ENCODE measurements at places on chromosomes 16 and 17. TPM values are rescaled to one million over a fixed set of nuclear protein-coding genes. Genes with fewer than 3 reads are reported as not detected.

DNA sequence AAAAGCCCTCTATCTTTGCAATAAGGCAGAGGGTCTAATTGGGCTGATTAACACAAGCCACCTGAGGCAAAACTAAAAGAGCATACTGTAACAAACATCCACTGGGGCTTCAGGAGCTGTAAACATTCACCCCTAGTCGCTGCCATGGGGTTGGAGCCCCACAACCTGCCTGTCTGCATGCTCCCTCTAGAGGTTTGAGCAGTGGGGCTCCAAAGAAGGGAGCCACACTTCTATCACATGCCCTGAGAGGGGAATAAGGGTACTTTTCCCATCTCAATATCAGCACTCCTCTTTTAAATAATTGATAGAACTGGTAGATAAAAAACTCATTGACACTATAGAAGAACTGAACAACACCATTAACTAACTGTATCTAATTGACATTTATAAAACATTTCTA is 130.1 kb upstream of the COX10 start:
- DNase-seq, result no peak
- no peak overlapping the region for H3K4me3 ChIP-seq
- no peak overlapping the region for H3K27ac ChIP-seq
- H3K36me3 ChIP-seq, result no peaks in the 10 kb centered on the region
- H3K4me1 ChIP-seq, result no peaks in the 10 kb centered on the region

GRCh38 chr16:72752004-72752695 is 295.8 kb downstream of the ZFHX3 start:
- H3K27me3 ChIP-seq, result no peaks in the 10 kb centered on the region
- DNase-seq, result no peak
- H3K27ac ChIP-seq, result no peak overlapping the region
- H3K4me1 ChIP-seq, result no peaks in the 10 kb centered on the region
- no peaks in the 10 kb centered on the region for H3K36me3 ChIP-seq

DNA sequence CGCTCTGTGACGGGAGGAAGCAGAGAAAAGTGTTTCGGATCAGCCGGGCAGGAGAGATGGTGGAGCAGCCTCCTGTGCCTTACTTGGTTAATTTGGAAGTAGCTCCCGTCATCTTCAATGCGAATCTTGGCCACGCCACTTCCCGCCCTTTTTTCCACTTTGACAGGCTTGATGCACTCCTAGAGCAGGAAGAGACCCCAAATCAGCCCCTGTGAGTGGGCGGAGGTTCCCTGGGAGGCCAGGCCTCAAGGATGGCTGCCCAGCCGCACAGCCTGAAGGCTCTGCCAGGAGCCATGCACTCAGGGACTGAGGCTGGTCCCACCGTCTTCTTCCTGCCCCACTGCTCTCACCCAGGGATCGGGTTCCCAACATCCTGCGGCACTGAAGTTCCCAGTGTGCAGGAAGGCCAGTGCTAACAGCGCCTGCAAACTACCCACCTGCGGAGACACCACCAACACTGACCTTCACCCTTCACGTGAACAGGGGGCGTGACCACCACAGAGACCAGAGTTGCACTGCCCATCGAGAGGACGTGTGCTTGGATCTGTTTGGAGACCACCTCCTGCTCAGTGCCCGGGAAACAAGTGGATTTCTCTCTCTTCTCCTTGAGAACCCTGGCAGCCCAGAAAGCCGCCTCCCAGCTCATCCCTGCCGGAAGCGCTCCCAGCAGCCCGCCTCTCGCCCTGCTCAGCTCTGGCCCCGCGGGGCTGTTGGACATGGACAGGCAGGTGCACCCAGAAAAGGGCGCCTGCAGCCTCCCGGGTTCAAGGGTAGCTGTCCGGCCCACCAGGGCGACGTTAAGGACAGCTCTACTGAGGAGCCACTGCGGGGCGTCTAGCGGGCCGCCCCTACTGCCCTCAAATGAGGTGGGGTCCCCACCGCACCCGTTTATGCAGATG is 988 bp downstream of the CIAO3 start:
- DNase-seq, result no peak
- no peak overlapping the region for H3K27ac ChIP-seq
- H3K4me1 ChIP-seq, result peaks cover 11% of the 10 kb centered on the region
- peak overlapping the region; percentile 98 for H3K4me3 ChIP-seq
- H3K27me3 ChIP-seq, result no peaks in the 10 kb centered on the region
- H3K36me3 ChIP-seq, result no peaks in the 10 kb centered on the region

DNA sequence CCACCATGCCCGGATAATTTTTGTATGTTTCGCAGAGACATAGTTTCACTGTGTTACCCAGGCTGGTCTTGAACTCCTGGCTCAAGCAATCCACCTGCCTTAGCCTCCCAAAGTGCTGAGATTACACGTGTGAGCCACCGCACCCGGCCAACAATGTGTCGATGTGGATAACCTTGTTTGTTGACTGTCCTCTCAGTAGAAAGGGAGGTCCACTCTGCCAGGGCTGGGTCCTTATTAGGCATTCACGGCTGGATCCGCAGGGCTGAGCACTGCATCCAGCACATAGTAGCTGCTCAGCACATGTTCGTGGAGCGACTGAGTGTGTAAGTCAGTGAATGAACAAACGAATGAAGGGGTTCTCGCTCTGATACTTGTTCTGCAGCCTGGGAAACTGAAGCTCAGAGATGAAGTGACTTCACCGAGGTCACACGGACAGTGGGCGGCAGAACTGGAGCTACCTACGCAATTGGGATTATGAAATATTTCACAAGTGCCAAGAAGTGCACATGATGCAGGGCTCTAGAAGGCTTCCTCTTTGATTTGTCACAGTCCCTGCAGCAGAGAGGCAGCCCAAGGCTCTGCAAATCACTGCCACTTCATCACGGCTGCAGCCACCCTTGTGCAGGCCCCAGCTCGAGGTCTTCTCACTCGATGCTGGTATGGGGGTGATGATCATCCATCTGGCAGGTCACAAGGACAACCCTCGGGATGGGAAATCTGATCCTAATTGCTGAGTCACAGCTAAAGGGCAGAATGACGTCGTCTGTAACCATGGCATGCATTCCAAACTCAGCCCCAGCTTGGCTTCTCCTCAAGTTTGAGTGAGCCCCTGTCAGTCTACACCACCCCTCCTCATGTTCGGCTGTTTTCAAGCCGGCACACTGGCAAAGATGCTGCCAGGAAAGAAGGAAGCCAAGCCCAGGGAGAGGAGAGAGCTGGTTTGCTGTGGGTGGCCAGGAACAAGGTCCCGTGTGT is 28.0 kb upstream of the SNN start:
- H3K4me1 ChIP-seq, result peaks cover 19% of the 10 kb centered on the region
- no peaks in the 10 kb centered on the region for H3K27me3 ChIP-seq
- H3K36me3 ChIP-seq, result no peaks in the 10 kb centered on the region
- H3K27ac ChIP-seq, result peak overlapping the region; percentile 95
- no peak overlapping the region for H3K4me3 ChIP-seq
- peak; percentile 94 for DNase-seq

DNA sequence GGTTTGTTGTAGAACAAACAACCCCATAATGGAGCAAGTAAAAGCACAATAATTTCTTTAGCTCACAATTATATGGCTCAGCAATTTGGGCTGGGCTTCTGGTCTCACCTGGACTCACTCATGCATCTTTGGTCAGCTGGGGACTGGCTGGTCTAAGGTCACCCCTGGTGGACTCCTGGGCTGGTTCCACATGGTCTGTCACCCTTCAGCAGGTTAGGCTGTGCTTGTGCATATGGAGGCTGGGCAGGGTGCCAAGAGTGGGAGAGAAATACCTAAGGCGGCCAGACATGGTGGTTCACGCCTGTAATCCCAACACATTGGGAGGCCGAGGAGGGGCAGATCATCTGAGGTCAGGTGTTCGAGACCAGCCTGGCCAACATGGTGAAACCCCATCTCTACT is 27.0 kb upstream of the SMURF2 start:
- H3K27ac ChIP-seq, result no peak overlapping the region
- no peaks in the 10 kb centered on the region for H3K36me3 ChIP-seq
- H3K4me3 ChIP-seq, result no peak overlapping the region
- peaks cover 5% of the 10 kb centered on the region for H3K4me1 ChIP-seq
- no peaks in the 10 kb centered on the region for H3K27me3 ChIP-seq

GRCh38 chr16:81263470-81264220 is 25.2 kb downstream of the BCO1 start:
- no peak overlapping the region for H3K27ac ChIP-seq
- H3K27me3 ChIP-seq, result no peaks in the 10 kb centered on the region
- no peaks in the 10 kb centered on the region for H3K36me3 ChIP-seq
- no peak for DNase-seq
- no peak overlapping the region for H3K4me3 ChIP-seq

- H3K4me1 ChIP-seq, result no peaks in the 10 kb centered on the region
- H3K27ac ChIP-seq, result no peak overlapping the region
- no peaks in the 10 kb centered on the region for H3K36me3 ChIP-seq
Observed at GRCh38 chr17:8946476-8946875, 19.0 kb downstream of the PIK3R5 start.

The ZNF469 gene
- 0.48 TPM for total RNA-seq

DNA sequence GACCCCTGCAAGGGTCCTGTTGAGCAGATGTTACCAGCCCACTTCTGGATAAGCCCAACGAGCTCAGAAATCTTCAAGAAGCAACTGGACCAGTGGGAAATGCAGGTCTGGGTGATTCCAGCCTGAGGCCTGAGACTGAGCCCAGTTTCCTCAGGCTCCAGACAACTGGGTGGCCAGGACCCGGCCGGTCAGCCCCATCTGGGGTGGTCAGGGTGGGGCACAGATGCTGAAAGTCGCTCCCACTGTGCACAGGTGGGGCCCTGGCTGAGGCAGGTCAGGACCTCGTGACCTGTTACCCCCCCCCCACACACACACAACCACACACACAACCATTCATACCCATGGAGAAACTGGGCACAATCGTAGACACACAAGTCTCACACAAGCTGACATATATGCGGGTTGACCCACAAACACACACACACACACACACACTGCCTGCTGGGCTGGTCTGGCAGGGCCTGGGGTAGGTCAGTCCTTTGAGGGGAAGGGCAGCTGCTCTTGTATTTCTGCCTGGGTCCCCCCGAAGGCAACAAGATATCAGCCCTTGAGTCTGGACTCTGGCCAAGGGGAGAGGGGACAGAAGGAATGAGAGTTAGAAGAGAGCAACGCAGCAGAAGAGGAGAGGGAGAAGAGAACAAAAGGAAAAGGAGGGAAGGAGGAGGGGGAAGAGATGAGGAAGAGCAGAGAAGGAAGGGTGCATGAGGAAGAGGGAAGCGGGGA is 99.0 kb upstream of the CDH5 start:
- H3K27me3 ChIP-seq, result no peaks in the 10 kb centered on the region
- no peak overlapping the region for H3K4me3 ChIP-seq
- no peak for DNase-seq
- no peaks in the 10 kb centered on the region for H3K36me3 ChIP-seq
- H3K4me1 ChIP-seq, result no peaks in the 10 kb centered on the region

The RAMP2 gene
- 40.5 TPM for total RNA-seq

The ETV4 gene
- 0.77 TPM for total RNA-seq

The BAIAP3 gene
- 2.6 TPM for total RNA-seq

The NATD1 gene
- 21.8 TPM for total RNA-seq

GRCh38 chr17:3569534-3570137 is 12.0 kb upstream of the TRPV3 start:
- H3K4me1 ChIP-seq, result no peaks in the 10 kb centered on the region
- no peak overlapping the region for H3K27ac ChIP-seq
- peaks cover 10% of the 10 kb centered on the region for H3K36me3 ChIP-seq

- no peak overlapping the region for H3K4me3 ChIP-seq
- DNase-seq, result no peak
- no peaks in the 10 kb centered on the region for H3K36me3 ChIP-seq
Observed at GRCh38 chr16:85583491-85584181, 29.5 kb upstream of the GSE1 start.

DNA sequence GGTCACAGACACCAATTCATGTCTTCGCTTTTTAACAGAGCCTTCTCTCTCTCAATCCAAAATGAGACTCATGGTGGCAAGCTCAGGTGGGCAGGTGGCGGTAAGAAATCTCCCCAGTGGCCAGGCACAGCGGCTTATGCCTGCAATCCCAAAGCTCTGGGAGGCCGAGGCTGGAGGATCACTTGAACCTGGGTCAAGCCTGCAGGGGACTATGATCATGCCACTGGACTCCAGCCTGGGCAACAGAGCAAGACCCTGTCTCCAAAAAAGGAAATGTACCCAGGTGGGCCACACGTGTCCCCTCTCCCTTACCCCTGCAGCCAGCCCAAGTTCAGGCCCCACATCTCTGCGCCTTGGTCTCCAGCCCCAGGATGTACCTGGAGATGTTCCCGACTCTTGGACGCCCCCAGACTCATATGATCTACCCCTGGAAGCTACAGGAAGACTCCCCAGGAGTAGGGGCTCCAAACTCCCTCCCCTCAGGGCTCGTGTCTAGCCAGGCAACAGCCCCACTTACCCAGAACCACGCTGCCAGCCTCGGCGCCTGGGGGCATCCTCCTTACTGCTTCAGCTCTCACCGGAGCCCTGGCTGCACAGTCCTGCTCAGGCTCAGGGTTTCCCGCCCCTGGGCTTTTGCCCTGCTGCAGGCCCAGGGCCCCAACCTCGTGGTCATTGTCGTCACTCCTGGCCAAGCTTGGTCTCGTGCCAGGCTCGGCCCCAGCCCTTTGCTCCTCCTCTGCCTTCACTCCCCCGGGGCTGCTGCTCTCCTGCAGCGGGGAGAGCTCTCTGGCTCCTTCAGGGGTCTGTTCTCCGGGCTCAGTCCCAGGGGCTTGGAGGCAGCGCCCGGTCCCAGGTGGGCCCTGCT is 16.2 kb downstream of the MYLK3 start:
- H3K27ac ChIP-seq, result peak overlapping the region; percentile 43
- peaks cover 17% of the 10 kb centered on the region for H3K36me3 ChIP-seq
- DNase-seq, result peak; percentile 52

The PYDC1 gene
- total RNA-seq, result not detected

- no peak overlapping the region for H3K27ac ChIP-seq
- H3K36me3 ChIP-seq, result no peaks in the 10 kb centered on the region
- no peaks in the 10 kb centered on the region for H3K4me1 ChIP-seq
- peak overlapping the region; percentile 32 for H3K4me3 ChIP-seq
Observed at GRCh38 chr16:89764711-89765201, 43.4 kb downstream of the ZNF276 start.

The CTDNEP1 gene
- 107 TPM for total RNA-seq

- peak overlapping the region; percentile 97 for H3K27ac ChIP-seq
- H3K36me3 ChIP-seq, result peaks cover 38% of the 10 kb centered on the region
- peak; percentile 71 for DNase-seq
- peaks cover 11% of the 10 kb centered on the region for H3K4me1 ChIP-seq
Observed at GRCh38 chr16:30651124-30652004, 604 bp downstream of the PRR14 start.

The DNAI2 gene
- not detected for total RNA-seq

The NAT9 gene
- total RNA-seq, result 18.8 TPM

GRCh38 chr17:29645515-29646051 is 22.9 kb upstream of the CORO6 start:
- no peaks in the 10 kb centered on the region for H3K27me3 ChIP-seq
- DNase-seq, result peak; percentile 63
- H3K27ac ChIP-seq, result peak overlapping the region; percentile 83
- peaks cover 34% of the 10 kb centered on the region for H3K36me3 ChIP-seq
- no peak overlapping the region for H3K4me3 ChIP-seq

The RNF222 gene
- total RNA-seq, result not detected

- no peak overlapping the region for H3K4me3 ChIP-seq
- no peaks in the 10 kb centered on the region for H3K27me3 ChIP-seq
- peaks cover 4% of the 10 kb centered on the region for H3K4me1 ChIP-seq
- DNase-seq, result no peak
- H3K27ac ChIP-seq, result no peak overlapping the region
Observed at GRCh38 chr17:73323409-73324159, 11.8 kb upstream of the CDC42EP4 start.
